ENCODE measurements at places on chromosomes 3 and 15.

- DNase-seq = no peak
Observed at GRCh38 chr15:53307952-53308624, 451.4 kb downstream of the WDR72 start.

DNA sequence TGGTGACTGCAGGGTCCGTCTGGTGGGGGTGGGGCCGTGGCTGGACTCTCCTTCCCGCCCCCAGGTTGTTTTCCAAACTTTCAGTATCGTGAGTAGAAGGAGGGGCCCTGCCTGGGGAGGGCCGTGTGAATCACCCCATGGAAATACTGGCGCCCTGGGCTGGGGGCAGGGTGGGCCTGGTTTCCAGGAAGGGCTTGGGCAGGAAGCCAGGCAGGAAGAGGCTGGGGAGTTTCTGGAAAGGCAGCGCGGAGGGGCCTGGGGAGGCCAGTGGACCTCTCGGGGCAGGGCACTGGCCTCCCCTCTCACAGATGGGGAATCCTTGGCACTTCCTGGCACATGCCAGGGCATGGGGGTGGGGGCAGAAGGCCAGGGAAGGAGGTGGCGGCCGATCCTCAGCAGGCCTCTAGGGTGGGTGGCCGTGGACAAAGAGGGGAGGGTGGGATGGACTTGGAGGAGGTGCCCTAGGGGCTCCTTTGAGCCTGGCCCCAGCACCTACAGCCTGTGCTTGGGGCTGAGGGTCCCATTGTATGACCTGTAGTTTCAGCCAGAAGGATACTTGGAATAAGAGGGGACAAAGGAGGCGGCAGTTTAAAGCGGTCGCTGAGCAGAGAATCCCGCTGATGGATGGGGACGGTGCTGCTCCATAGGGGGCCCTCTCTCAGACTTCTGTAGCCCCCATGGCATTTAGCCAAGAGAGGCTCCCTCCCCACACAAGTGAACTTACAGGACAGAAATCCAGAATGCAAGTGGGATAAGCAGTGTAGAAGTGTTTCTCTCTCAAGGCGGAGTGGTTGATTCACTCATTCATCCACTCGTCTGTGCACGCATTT, 56.5 kb upstream of the GATA2 start:
- DNase-seq = no peak

- no peak for DNase-seq
Observed at GRCh38 chr3:42031808-42032480, 59.2 kb upstream of the TRAK1 start.

- no peak for DNase-seq
Observed at GRCh38 chr3:66405701-66406091, 95.1 kb downstream of the LRIG1 start.

- no peak for DNase-seq
Observed at GRCh38 chr3:33130144-33130543, 16.3 kb downstream of the CRTAP start.

DNA sequence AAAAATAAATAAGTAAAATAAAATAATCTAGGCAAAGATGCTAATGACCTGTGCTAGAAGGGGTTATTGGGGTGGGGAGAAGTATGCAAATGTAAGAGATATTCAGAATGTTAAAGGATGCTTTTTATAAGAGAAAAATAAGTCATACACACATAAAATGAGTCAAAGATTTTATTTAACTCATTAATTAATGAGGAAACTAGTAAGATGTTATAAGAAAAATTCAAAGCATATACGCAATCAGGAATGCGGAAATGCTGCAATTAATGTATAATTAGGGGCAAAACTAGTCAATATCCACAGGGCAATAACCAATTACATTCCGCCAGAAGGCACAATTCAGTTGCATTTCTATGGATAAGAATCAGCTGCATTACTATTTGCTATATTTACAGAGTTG, 30.1 kb downstream of the MAP3K13 start:
- DNase-seq = no peak

- no peak for DNase-seq
Observed at GRCh38 chr3:177604181-177604580, 406.9 kb upstream of the TBL1XR1 start.

DNA sequence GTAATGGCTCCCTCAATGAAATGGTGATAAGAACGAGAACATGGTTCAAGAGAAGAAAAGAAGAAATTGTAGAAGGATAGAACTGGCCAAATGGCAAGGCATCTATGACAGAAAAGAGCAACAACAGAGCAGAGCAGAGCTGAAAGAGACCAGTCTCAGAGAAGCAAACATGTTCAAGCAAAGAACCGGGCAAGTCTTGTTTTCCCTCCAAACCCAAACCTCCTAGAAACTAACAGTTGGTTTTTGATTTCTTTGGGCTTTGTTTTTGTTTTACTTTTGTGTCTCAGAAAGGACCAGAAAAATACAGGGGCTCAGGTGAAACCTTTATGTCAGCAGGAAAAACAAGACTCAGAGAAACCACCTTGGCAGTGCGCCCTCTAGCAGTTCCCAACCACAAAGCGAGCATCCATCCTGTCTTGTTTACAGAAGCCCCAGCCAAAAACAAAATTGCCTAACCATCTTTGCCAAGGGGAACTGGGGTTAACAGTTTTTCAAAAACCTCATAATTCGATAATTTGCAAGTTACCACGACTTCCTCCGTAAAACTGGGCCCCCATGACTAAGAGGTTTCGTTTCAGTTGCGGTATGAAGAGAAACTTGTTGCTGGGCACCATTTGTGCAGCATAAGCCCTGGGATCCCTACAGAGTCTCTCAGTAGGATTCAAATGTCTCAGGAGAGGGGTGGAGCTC, 159.2 kb upstream of the SLC24A5 start:
- DNase-seq = no peak

DNA sequence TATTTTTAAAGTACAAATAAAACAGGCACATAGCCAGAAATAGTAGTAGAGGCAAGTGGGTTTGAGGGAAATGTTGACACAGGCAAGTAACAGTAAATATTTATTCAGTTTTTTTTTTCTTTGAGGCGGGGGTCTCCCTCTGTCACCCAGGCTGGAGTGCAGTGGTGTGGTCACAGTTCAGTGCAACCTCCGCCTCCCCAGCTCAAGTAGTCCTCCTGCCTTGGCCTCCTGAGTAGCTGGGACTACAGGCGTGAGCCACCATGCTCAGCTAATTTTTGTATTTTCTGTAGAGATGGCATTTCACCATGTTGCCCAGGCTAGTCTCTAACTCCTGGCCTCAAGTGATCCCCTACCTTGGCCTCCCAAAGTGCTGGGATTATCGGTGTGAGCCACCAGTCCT, 43.5 kb downstream of the PHLDB2 start:
- no peak for DNase-seq

GRCh38 chr3:39064646-39065045, 12.8 kb downstream of the WDR48 start:
- no peak for DNase-seq

DNA sequence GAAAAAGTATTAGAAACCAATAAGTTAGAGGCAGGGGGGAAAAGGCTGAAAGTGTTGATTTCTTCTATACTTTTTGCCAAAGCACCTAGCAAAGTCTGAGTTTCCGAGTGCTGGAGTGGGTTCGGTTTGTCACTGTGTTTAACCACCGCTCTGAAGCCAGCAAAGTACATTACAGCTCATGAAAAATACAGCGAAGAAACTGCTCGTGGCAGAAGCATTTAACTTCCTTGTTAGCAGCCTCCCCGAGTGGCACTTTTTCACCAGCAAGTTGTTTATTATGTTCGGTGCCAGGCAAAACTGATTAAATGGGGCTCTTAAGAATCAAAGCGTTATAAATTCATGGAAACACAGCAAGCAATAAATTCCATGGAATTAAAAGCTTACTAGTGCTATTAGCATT, 313.6 kb downstream of the FOXP1 start:
- no peak for DNase-seq

DNA sequence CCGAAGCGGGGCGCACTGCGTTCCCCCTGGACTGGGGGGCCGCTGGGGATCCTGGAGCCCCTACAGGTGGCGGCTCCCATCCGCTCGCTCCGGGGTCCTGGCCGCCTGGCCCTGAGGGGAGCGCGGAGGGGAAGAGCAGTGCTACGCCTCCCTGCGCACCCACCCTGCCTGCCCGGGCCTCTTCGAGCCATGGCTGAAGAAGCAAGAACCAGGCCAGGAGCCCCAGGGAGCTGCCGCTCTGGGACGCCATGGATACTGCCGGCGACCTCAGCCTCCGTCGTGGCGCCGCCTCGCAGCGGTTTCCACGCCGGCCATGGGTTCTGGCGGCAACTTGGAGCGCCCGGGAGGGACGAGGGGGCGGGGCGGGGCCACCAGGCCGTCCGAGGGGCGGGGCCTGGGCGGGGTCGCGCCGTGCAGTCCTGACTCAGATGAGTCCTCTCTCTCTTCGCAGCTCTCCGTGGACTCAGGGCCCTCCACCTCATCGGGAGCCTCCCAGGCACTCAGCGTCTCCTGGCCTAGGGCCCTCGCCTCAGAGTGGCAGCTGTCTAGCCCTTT, 50.9 kb downstream of the MYL3 start:
- no peak for DNase-seq

GRCh38 chr3:125059488-125060245, 3.9 kb upstream of the HEG1 start:
- no peak for DNase-seq

GRCh38 chr3:151726016-151726415, 7.7 kb upstream of the AADACL2 start:
- no peak for DNase-seq

GRCh38 chr3:196634829-196635228, 4.7 kb upstream of the NRROS start:
- DNase-seq = no peak

GRCh38 chr3:20700714-20701113, 514.7 kb upstream of the SGO1 start:
- DNase-seq = no peak

DNA sequence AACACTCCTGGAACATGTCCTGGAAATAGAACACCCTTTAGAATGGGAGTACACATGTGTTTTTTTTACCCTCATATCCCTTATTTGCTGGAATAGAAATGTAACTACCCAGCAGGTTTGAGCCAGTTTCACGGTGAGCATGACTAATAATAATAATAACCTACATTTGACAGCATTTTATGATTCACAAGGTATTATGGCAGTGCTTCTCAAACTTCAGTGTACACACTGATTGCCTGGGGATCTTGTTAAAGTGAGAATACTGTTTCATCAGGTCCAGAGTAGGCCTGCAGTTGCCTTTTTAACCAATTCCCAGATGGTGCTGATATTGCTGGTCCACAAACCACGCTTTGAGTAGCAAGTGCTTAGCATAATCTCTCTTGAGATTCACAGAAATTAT, 63.9 kb downstream of the NFKBIZ start:
- no peak for DNase-seq

- no peak for DNase-seq
Observed at GRCh38 chr3:110069761-110070160, 732.4 kb upstream of the DPPA4 start.

GRCh38 chr15:70196372-70197316, 98.9 kb upstream of the TLE3 start:
- DNase-seq = no peak

DNA sequence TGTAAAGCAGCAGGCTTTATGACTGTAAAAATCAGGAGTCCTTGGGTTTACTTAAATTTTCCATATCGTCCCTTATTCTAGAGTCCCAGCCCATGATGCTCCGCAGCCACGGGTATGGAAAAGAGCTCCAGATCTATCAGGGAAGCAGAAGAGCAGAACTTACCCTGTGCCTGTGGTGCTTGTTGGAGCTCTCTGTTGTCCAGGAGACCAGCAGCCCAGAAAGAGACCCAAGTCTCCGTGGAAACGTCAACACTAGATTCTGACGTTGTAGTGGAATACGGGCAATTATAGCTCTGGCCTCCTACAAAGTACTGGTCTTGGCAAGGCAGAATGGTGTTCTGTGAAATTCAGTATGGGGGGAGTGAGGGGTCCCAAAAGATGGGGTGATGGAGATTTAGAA, 2.0 kb downstream of the GMNC start:
- no peak for DNase-seq

GRCh38 chr15:76200641-76201105, 110.6 kb downstream of the ETFA start:
- no peak for DNase-seq

GRCh38 chr15:74370471-74370870, 3.0 kb upstream of the CYP11A1 start:
- DNase-seq = no peak

DNA sequence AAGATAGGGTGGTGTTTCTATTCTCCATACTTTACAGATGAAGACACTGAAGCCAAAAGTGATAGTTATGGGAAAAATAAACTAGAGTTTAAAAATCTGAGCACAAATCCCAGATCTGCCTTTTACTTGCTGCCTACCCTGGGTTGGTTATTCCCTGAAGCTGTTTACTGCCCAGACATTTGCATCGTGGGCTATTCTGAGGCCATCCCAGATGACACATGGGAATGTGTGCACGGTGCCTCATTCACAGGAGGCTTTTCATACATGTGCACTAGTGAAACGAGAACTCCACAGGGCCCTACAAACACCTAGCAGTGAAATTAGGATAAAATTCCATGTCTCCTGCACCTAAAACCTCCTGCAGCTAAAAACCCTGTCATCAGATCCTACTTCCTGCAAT, 17.5 kb downstream of the MYO5C start:
- DNase-seq = no peak

- DNase-seq = no peak
Observed at GRCh38 chr15:31236184-31237042, 90.2 kb upstream of the KLF13 start.

DNA sequence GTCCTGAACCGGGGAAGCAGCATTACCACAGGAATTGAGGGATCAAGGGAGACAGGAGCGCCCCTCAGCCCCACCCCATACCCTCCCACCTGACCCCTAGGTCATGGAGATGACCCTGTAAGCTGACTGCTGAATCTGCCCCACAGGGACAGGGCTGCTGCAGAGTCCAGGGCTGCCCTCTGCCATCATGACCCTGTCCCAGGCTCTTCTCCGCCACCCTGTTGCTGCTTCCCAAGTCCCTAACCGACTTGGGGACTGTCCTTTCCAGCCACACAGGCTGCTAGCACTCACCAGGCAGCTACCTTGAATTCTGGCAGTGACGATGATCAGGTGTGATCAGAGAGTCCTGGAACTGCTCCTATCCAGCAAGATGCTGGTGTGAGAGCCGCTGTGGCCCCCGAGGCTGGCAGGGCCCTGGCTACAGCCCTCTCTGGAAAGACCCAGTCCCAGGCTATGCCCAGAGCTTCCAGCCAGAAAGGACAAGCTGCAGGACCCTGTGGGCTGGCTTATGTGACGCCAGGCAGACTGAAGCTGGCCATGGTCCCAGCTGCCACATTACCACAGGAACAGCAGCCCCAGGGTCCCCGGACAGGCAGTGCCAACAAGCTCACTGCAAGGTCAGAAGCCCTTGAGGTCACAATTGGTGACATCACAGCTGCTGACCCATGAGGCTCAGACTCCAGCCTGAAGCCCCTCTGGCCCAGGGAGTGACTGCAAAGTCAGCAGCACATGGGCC, at the start of gene C3orf22:
Gene C3orf22, minus strand, starts transcription at position 597 of the 736 bp plus-strand sequence. CDS start 5,542 bp downstream, outside the sequence.
- no peak for DNase-seq

DNA sequence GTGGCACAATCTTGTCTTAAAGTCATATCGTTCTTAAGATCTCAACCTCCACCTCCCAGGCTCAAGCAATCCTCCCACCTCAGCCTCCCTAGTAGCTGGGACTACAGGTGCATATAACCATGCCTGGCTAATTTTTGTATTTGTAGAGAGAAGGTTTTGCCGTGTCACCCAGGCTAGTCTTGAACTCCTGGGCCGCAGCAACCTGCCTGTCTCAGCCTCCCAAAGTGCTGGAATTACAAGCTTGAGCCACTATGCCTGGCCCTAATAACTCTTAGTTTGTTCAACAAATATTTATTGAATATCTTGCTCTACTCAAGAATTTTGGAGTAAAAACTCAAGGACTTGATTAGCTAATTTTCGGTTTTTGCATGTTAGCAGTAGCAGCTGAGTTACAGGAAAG, 19.4 kb upstream of the EDEM1 start:
- no peak for DNase-seq

GRCh38 chr3:130621824-130622223, 104.8 kb downstream of the COL6A6 start:
- no peak for DNase-seq

Data from KG1 (cell line).